ENCODE measurements at places on chromosomes 7 and 10. TPM values are rescaled to one million over a fixed set of nuclear protein-coding genes. Genes with fewer than 3 reads are reported as not detected.
A peak's percentile ranks its signal among the peaks of the same experiment; 100 is the strongest.

DNA sequence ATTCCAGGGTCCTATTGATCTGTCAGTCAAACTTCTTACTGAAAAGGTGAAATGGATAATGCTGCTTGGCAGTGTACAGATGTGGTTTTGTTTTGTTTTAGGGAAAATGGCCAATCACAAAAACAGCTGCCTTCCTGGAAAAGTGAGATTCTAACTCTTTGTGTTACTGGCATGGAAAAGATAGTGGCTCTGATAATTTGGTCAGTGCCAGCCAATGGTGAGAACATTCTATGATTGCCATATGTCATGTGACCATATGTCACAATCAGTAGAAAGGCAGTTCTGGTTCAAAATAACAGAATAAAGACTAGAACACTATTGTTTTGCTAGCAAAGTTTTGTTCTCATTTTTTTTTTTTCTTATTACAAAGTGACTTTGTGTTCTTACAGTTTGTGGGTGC lies 139.2 kb upstream of the CCDC6 start:
- no peak for DNase-seq

DNA sequence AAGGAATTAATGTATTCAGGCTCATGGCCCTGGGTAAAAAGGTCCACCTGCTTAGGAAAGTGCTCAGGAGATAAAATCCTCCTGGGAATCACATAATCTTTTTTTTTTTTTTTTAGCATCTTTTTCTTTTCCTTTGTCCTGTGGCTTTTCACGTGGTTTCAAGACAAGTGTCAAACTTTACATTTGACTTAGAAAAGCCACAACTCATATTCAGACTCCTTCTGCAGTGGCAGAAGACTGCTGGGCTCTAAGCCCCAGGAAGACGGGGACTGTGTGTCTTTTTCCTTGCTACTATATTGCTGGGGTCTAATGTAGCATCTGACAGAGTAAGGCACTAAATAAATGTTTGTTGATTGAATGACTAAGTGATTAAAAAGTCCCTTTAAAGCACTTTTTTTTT lies 127.5 kb upstream of the ANKRD1 start:
- DNase-seq, result no peak

CEP55 gene
- 87.9 TPM for total RNA-seq

DENND11 gene
- 8.1 TPM for total RNA-seq

DNA sequence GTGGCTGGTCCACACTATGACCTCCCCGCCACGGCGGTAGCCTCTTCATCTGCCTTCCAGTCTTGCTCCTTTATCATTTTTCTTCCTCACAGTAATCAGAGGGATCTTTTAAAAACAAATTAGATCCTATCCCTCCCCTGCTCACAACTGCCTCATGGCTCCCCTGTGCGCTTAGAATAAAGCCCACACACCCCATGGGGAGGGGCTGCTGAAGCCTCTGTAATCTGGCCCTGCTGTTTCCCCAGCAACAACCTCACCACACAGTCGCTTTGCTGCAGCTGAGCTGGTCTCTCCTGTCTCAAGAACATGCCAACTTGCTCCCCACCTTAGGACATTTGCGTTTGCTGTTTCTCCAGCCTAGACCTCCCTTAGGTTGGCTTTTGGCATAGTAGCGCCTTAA lies 41.0 kb downstream of the SP8 start:
- DNase-seq, result no peak

GRCh38 chr7:101087334-101088068 lies 2.2 kb downstream of the TRIM56 start:
- DNase-seq, result no peak

- peak; percentile 36 for DNase-seq
These were observed 102.6 kb upstream of the DDC start for GRCh38 chr7:50667789-50668226.

DNA sequence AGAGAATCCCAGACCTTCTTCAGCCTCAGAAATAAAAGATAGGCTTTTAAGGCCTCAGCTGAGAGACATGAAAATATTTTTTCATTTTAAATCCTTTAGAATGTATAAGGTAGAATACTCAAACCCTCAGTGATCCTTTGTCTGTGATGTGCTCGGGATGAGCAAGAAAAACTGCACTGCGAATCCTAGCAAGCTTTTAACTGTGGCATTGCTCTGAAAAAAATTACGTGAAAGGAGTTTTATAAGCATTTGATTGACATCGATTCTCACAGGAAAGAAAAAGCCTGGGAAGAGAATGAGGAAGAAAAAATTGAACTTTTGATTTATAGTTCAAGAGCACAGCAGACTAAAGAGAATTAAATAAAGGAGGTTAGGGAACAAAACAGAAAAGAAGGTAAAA lies 120.0 kb downstream of the TMEM168 start:
- no peak for DNase-seq

- no peak for DNase-seq
These were observed 90.7 kb downstream of the UNCX start for GRCh38 chr7:1323178-1324027.

DNA sequence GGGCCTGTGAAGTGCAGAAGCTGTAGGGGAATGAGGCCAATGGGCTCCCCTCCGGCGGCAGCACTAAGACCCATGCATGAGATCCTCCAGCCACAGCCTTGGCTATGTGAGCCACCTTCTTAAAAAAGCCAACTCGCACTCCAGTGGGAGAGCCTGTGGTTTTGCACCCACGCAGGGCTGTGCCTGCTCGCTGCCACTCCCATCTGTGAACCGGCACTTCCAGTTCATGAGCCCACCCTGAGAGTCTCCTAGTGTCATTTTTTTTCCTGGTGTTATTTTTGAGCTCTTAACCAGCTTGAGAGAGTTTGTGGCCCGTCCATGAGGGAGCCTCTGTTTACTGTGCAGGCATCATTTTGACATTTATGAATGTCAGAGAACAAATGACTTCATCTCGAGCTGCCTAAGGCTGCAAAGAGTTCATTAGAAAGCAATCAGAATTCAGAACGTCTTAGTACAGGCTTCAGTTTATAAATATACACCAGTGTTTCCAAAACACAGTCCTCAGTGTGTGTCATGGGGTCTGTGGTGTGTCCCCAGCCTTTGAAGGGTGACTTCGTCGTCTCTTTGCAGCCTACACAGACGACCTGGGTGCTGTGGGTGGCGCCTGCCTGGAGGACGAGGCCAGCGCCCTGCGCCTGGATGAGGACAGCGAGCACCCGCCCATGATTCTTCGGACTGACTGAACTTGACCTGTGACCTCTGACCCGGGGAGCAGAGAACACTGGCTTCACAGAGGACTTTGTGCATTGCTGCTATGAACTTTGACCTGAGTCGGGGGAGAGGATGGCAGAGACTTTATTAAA lies 40.4 kb downstream of the WIPI2 start:
- no peak for DNase-seq

GIMAP4 gene
- not detected for total RNA-seq

DNA sequence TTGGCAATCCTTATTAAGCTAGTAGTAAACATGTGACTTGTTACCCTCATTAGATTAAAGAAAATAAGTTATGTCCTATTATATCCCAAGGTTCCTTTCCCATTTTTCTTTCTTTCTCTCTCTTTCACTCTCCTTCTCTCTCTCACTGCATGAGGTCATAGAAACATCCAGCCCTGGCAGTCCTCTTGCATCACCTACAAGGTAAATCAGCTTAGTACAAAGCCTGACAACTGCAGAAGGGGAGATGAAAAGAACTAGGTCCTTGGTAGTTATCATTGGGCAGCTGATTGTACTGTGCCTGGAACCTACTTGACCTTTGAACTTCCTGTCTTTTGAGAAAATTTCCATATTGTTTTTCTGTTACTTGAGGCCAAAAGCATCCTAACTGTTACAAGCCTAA lies 307.9 kb upstream of the SP8 start:
- DNase-seq, result no peak

SAP25 gene
- not detected for total RNA-seq

LRRN3 gene
- total RNA-seq, result 5.9 TPM

GRID1 gene
- total RNA-seq, result not detected

DNA sequence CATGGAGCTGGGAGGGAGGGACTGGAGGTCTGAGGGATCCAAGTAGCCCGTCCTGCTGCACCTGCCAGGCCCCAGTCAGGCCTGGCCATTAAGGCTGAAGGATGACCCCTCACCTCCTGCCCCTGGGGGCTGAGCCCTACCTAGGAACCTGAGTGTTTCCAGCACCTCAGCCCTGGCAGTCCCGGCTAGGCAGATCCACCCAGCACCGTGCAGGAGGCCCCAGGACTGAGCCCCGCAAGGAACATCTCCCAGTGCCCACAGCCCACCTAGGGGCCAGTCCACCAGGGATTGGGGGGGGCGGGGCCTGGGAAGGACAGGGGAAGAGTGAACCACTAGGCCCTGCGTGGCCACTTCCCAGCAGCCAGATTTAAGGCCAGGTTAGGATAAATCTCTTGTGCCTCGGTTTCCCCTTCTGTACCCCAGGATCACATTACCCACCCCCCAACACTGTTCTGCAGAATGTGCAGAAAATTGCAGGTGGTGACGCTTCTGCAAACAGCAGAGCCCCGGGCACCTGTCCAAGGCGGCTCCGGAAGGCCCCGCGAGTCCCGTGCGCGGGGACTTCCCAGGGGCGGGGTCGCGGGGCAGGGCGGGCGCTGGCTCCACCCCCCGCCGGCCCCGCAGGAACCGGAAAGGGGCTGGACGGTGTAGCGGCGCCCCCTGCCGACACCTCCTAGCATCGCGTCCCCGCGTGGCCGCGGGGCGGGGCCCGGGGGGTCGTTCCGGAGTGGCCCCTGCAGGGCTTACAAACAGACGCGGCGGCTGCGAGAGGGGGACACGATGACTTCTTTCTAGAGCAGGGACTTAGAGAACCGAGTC lies 55.9 kb downstream of the PWWP2B start:
- DNase-seq, result peak; percentile 54

- peak; percentile 18 for DNase-seq
These were observed 4.0 kb downstream of the ITGA8 start for GRCh38 chr10:15715619-15716227.

- no peak for DNase-seq
These were observed 146.6 kb downstream of the LCOR start for GRCh38 chr10:96978621-96979154.

C10orf105 gene
- total RNA-seq, result not detected

LRRD1 gene
- not detected for total RNA-seq

DNA sequence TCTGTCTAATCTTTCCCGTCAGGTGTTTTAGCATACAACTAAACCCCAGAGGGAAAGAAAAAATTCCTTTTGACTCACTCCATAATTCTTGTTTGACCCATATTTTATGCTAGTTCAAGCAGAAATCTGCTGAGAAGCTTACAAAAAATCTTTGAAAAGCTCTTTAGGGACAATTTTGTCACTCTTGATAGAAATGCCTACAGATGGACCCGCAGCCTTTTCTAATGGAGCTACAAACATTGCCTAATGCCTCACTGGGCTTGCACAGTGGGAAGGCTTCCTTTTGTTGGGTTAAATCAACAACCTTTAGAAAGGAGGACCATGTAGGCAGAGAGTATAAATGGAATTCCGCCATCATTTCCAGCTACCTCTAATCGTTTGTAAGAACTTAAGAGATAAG lies 344.5 kb downstream of the PCLO start:
- peak; percentile 19 for DNase-seq

- DNase-seq, result no peak
These were observed 45.9 kb upstream of the DRGX start for GRCh38 chr10:49441488-49442476.

C10orf143 gene
- total RNA-seq, result not detected

GRCh38 chr10:97371696-97372095 lies 29.4 kb downstream of the RRP12 start:
- DNase-seq, result no peak

TFEC gene
- total RNA-seq, result 0.02 TPM

- DNase-seq, result peak; percentile 54
These were observed 56.4 kb downstream of the BBS9 start for GRCh38 chr7:33185786-33186185.

DNA sequence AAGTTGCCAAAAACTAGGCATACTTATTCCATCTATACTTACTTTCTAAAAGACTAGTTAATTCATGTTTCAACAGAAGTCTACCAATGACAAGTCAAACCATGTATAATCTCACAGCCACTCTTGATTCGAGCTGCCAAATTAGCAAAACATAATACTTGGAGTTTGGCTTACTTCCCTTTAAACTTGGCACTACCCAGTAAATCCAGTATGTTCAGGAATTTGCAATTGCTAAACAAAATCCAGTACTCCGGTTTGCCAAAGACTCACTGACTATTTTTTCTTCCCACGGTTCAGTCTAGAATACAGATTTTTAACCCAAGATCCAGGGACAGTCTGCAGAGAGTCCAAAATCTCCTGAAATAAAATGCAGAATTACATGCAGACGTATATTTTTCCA lies 4.6 kb downstream of the OAT start:
- peak; percentile 7 for DNase-seq

GRID2IP gene
- 0.02 TPM for total RNA-seq

GRCh38 chr10:131775833-131776232 lies 125.0 kb upstream of the PPP2R2D start:
- no peak for DNase-seq

- DNase-seq, result no peak
These were observed 293.9 kb downstream of the CAMK1D start for GRCh38 chr10:12643279-12643678.
